GM23248 (cell line): ENCODE measurements at places on chromosomes 2 and 18. TPM values are rescaled to one million over a fixed set of nuclear protein-coding genes. Genes with fewer than 3 reads are reported as not detected.

The LONRF2 gene
- not detected in 2 replicates for polyA plus RNA-seq

The MYO5B gene
- 0.03 and 0.05 TPM in 2 replicates for polyA plus RNA-seq

The RTP5 gene
- polyA plus RNA-seq, result not detected in 2 replicates

The CAPN14 gene
- 0.06 TPM in 1 of 2 replicates, not detected in the other for polyA plus RNA-seq

The CERKL gene
- 4.6 and 5.2 TPM in 2 replicates for polyA plus RNA-seq

The NT5DC4 gene
- polyA plus RNA-seq, result not detected in 2 replicates

The HOXD4 gene
- 0.54 and 1.4 TPM in 2 replicates for polyA plus RNA-seq

The LTBP1 gene
- 154 and 157 TPM in 2 replicates for polyA plus RNA-seq

The CXCR1 gene
- not detected in 2 replicates for polyA plus RNA-seq

The MOGAT1 gene
- polyA plus RNA-seq, result not detected in 2 replicates

The AMER3 gene
- polyA plus RNA-seq, result not detected in 2 replicates

The CFC1 gene
- polyA plus RNA-seq, result not detected in 2 replicates

The UGT1A8 gene
- polyA plus RNA-seq, result not detected in 2 replicates

The PFN4 gene
- 0.60 and 0.64 TPM in 2 replicates for polyA plus RNA-seq

The AMMECR1L gene
- 13.2 TPM in 2 replicates for polyA plus RNA-seq

The OR6B2 gene
- polyA plus RNA-seq, result not detected in 2 replicates

The QPCT gene
- 48.5 and 51.4 TPM in 2 replicates for polyA plus RNA-seq

The SERPINB3 gene
- polyA plus RNA-seq, result 0.24 TPM in 1 of 2 replicates, not detected in the other

The ESPNL gene
- polyA plus RNA-seq, result 0.19 and 0.60 TPM in 2 replicates

The MAPRE2 gene
- 16.0 and 16.1 TPM in 2 replicates for polyA plus RNA-seq

The STAT4 gene
- polyA plus RNA-seq, result 1.9 and 2.2 TPM in 2 replicates

The PSMD1 gene
- 103 and 106 TPM in 2 replicates for polyA plus RNA-seq

The SLC5A7 gene
- polyA plus RNA-seq, result not detected in 2 replicates

The C2orf80 gene
- polyA plus RNA-seq, result not detected in 2 replicates
